ENCODE measurements at places on chromosomes 1 and 21.
A peak's percentile ranks its signal among the peaks of the same experiment; 100 is the strongest.

GRCh38 chr1:21939650-21940374, 2.7 kb upstream of the HSPG2 start:
- no peak for DNase-seq

- no peak for DNase-seq
These were observed 61.8 kb downstream of the MACF1 start for GRCh38 chr1:39266269-39266668.

GRCh38 chr1:84259989-84260388, 41.5 kb upstream of the SAMD13 start:
- DNase-seq = no peak

DNA sequence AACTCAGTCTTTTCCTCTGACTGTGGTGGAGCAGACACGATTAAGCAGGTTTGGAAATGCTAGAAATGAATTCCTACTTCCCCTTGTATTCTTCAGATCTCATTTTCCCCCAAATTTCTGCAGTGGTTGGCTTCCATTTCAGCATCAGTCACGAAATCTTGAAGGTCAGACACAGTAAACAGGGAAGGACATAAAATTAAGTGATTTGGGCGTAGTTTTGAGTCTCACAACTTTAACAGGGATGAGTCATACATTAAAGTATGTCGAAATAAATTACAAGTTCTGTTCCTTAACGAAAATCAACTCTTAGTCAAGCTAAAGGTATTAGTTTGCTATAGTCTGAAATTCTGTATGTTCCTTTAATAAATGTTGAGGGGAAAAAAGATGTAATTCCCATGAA, 61.1 kb downstream of the HNRNPR start:
- no peak for DNase-seq

DNA sequence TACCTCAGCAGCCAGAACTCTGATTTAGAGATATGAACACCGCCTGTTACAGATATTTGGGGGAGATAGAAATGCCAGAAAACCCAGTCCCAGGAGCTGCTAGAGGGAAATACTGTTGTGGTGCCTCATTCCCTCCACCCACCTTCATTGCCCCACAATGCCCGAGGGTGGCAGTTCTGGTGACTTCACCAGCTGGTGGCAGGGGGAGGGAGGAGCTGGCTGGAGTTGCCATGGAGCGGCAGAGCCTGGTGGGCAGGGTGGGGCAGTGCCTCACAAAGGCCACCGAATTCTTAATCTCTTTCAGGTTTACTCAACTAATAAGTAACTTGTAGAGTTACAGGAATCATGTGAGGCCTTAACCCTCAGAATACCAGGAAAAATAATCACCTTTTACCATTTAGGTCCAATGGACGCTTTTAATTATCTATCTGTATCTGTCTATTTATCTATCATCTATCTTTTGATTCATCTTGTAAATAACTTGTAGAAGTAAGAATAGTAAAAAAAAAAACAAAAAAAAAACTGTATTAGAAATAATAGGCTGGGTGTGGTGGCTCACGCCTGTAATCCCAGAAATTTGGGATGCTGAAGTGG, 11.7 kb upstream of the S100A11 start:
- no peak for DNase-seq

DNA sequence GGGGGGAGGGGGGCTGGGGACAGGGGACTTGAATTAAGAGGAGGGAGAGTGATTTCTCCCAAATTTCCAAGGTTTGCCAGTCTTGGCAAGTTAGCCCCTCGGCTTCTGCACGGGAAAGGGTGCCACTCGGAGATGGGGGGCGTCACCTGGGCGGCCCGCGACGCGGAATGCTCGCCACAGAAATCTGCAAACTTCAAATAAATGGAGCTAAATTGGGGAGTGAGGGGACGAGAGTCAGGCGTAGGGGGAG, 885 bp upstream of the SSBP3 start:
- DNase-seq = no peak

GRCh38 chr1:118944133-118944532, 44.0 kb downstream of the TBX15 start:
- DNase-seq = no peak

DNA sequence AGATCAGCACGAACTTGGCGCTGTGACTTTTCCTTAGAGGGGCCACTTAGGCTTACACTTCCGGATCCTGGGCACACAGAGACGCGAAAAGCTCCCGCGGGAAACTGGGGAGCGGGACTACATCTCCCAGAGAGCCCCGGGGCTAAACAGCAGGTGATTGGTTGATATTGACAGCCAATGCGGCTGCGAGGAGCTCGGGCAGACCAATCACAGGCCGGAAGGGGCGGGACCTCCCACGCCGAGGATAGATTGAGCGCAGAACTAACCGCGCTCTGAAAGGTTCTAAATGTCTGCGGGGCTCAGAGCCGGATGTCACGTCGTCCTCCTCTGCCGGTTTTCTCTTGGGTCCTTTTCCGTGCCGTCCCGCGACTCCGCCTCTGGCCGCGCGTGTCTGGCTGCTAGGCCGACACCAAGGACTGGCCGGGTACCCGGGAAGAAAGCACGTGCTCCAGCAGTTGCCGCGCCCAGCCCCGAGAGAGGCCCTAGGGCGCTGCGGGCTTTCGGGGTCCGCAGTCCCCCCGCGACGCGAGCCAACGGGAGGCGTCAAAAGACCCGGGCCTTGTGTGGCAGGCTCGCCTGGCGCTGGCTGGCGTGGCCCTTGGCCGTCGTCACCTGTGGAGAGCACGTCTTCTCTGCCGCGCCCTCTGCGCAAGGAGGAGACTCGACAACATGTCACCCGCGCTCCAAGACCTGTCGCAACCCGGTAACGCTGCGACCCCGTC, at the start of gene MTR:
Gene MTR (plus strand): TSS at position 258 of the 722 bp plus-strand sequence. CDS start 412 bp downstream, at position 670.
- DNase-seq = peak; percentile 53

GRCh38 chr1:214285610-214286440, 4.9 kb downstream of the SMYD2 start:
- no peak for DNase-seq

DNA sequence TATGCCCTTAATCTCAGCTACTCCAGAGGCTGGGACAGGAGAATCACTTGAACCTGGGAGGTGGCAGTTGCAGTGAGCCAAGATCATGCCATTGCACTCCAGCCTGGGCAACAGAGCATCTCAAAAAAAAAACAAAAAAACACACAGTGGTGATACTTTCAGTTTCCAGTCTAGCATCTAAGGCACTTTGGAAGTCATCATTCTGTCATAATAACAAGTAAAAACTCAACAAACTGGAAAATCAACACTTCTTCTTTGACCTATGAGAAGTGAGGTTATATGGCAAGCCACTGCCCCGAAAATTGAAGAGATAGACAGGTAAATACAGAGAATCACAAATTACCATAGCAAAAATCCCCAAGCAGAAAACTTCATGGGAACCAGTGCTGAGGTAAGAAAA, 51.9 kb downstream of the IL12RB2 start:
- no peak for DNase-seq

GRCh38 chr1:86858524-86859261, 55.2 kb downstream of the SELENOF start:
- DNase-seq = no peak

- DNase-seq = no peak
These were observed 17.5 kb upstream of the ACBD6 start for GRCh38 chr1:180519846-180520245.

DNA sequence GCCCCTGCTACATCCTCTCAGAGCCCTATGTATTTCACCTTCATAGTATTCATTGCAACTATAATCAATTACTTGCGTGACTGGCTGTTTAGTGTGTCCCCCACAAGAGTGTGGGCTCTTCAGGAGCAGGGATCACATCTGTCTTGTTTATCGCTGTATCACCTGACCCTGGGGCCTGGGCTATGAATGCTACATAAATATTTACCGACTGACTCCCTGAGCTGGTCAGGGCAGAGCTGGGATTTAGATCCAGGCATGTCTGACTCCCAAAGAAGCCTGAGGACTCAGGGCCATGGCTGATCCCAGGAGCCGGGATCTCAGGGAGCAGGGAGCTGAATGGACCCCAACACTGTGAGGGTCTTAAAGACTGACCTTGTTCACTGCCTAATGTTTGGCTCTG, 49.7 kb downstream of the AHDC1 start:
- DNase-seq = no peak

DNA sequence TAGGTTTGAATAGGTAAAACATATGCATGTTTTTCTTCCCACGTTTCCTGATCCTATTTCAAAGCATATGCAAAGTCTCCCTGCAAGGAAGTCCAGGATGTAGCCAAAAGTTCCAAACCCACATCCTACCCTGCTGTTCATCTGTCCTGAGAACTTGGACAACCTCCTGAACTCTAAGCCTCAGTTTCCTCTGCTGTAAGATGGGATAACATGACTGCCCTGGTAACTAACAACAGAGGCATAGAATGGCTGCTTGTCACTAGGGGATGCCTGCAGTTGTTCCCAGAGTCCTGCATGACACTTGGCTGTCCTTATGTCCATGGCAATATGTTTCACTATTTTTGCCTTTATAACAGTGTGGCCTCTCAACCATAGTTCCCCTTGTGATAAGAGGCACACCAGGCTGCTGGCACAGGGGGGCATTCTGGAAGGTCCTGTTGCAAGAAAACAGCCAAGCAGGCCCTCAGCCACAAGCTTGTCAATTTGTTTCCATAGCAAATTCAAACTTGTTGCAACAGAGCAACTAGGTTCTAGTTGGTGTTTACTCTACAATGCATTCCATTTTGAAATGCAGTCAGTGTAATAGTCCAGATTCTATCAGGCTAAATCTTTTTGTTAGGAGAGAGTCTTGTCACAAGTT, 1.5 kb upstream of the HDGF start:
- no peak for DNase-seq

GRCh38 chr1:234705615-234706014, 95.6 kb upstream of the IRF2BP2 start:
- no peak for DNase-seq

DNA sequence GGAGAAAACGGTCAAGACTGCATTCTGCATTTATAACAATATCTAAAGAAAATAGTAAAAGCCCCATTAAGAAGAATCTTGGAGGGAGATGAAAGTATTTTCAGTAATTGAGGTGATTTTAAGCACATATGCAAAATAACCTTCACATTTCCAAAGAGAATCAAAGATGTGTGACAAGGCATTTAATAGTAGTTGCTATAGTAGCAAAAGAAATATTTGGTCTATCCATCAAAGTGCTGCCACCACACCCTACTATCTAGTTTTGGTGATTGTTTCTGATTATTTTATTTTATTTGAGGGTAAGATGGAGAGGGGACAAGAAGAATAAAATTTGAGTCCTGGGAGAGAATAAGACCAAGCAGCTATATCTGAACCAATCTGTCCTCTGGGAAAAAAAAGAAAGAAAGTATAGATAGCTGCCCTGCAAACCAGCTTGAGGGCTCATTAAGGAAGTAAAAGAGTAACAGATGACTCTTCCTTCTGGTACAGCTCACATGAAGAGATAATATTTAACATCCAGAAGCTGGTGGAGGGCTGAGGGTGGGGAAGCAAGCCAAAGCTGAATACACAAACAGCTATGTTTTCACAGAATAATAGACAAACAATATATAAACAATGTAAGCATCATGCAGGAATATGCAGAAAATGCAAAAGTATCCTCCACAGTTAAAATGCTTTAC, 47.2 kb upstream of the RASAL2 start:
- DNase-seq = no peak

DNA sequence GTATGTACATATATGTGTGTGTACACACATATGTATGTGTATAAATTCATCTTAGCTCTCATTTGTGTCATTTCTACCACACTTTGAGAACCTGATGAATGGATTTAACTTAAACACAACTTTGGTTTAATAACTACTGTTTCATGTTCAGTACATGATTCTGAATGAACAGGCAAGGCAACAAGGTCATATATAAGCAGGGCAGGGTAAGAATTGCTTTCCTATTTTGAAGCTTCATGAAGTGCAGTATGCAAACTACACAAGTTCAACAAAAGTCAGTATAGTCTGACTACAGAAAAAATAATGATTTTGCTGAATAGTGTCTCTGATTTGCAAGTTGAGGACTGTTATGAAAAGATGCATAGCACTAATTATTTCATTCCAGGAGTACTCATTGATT, 127.6 kb downstream of the KCNK2 start:
- DNase-seq = no peak

GRCh38 chr1:16921391-16922185, at the start of gene CROCC:
CROCC (plus strand) TSS chr1:16921931; CDS start chr1:16922019, 88 bp downstream.
- DNase-seq = no peak

DNA sequence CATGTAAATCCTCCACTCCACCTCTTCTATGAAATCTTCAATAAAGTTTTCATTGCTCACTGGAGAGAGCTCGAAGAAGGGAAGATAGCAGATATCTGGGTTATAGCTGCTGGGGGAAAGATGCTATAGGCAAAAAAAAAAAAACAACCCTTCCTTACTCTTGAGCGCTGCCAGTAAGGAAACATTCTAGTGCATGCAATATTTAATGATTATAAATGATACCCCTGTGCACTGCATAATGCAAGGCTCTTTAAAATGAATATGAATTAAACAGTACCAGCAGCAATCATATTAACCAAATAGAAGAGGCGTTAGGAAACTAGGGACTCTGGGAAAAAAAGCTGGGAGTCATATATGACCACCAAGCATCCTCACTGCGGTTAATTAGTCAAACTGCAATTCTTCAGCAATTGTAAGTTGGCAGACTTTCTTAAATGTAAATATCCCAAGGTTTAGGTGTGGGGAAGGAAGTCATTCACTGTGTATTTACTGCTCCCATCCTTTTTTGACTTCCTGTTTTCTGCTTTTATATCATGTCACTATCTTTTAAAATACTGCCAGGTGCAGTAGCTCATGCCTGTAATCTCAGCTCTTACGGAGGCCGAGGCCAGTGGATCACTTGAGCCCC, 3.7 kb upstream of the DMRTB1 start:
- DNase-seq = no peak

- DNase-seq = no peak
These were observed 9.2 kb downstream of the PIGM start for GRCh38 chr1:160022330-160023310.

GRCh38 chr1:100778748-100779147, 59.2 kb downstream of the VCAM1 start:
- DNase-seq = no peak

- DNase-seq = no peak
These were observed 51.8 kb upstream of the INSL5 start for GRCh38 chr1:66852870-66853269.

DNA sequence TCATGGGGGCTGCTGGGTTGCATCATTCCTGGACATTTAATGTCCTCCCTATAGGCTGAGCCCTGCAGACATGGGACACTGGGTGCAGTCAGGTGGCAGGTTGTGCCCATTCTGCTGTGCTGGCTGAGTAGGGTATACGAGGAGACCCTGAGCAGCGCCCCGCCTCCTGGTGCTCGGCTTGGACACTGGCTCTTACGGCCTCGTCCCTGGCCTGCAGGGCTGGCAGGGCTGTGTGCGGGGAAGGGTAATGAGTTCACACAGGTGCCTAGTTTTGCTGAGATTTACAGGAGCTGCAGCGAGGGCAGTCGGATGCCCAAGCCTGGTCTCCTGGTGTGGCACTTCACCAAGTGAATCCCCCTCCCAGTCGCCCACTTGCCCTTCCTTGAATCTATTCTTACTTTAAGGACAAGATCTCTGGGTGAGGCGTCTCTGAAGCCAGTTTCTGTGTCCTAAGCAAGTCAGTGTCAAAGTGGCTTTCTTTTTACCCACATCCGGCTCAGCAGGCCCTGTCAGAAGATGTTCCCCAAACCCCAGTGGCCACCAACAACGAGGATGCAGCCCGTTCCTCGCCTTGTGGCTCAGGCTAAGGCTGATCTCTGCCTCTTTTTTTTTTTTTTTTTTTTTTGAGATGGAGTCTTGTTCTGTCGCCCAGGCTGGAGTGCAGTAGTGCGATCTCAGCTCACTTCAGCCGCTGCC, 73.2 kb downstream of the MAN1C1 start:
- no peak for DNase-seq

Data from cortex of kidney (tissue), 1 donor.